ENCODE measurements at places on chromosomes 4 and X. TPM values are rescaled to one million over a fixed set of nuclear protein-coding genes. Genes with fewer than 3 reads are reported as not detected.

The SPIN2A gene
- 0.24 TPM for total RNA-seq

The PRPS1 gene
- total RNA-seq, result 66.3 TPM

The CNOT6L gene
- total RNA-seq, result 35.1 TPM

The TRPC5OS gene
- not detected for total RNA-seq

The TMEM128 gene
- 24.9 TPM for total RNA-seq

The CFAP47 gene
- 5.3 TPM for total RNA-seq

The GAGE2A gene
- not detected for total RNA-seq

- no peak for DNase-seq
Observed at GRCh38 chr4:53119680-53120079, 246.2 kb downstream of the SCFD2 start.

DNA sequence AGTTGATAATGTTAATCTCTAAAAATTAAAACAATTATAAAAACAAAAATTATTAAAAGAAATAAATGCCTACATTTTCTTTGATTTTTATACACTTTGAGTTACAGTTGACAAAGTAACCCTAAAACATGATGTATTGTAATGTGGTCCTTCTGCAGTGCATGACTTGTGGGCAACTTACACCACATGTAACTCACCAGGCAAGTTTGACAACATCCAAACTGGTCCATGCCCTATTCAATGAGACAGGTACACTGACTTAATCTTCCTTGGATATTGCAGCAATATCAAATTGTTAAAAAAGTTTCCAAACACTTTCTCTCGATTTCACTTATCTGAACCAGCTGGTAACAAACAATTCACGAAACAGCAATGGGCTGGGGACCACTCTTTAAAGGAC is 81.5 kb downstream of the FTHL17 start:
- no peak for DNase-seq

GRCh38 chr4:134028421-134028820 is 173.2 kb downstream of the PABPC4L start:
- DNase-seq, result no peak

DNA sequence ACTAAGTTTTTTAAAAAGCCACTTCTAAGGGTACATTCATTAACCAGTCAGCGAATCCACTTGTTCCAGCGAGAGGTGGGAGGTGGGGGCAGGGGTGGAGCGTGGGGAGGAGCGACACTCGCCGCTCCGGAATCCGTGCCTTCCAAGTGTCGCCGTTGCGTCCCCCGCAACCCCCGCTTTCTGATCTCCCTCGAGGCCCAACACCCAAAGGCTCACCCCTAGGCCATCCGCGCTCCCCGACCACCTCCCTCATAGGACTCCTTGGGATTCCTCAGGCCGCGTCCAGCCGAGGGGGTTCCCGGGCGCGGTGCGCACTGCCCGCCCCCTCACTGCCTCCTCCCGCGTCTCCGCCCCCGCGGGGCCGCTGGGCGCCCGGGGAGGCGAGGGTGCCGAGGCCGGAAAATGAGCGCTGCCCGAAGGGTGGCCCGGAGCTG is 108.1 kb upstream of the STOX2 start:
- peak; percentile 89 for DNase-seq

- no peak for DNase-seq
Observed at GRCh38 chr4:9866931-9867330, 85.5 kb downstream of the DRD5 start.

DNA sequence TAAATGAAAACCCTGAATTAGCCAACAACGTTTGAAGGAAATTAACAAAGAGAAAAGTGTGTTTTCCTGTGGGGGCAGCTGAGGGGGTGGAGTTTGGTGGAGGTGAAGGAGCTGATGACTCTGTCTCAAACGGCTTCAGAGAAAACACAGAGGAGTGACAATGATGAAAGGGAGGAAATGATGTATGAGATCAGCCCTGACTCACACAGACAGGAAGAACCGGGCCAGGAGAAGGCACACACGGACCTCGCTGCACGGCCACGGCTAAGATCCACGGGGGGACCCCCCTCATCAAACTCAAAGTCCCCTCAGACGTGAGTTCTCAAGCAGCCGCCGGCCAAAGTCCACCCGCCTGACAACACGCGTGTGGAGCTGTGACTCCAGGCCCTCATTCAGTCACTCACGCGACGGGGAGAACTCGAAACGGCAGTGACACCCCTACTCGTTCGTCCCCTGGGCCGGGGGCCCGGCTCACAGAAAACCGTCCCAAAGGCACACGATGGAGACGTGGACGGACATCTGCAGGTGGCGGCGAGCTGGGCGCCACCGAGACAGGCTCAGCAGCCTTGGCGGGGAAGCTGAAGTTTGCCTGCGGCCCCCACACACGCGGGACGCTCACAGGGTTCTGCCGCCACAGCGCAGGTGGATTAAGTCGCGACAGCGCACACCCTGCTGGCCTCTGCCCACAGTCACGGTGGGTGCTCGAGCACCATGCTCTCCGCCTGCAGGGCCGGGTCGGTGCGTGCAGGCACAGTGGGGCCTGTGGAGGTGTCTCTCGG is 28.8 kb downstream of the PPP2R3B start:
- no peak for DNase-seq

GRCh38 chrX:136028383-136028984 is 43.2 kb downstream of the SLC9A6 start:
- no peak for DNase-seq

GRCh38 chr4:966266-967112 is 6.9 kb downstream of the DGKQ start:
- DNase-seq, result no peak

- no peak for DNase-seq
Observed at GRCh38 chrX:13808293-13808692, 8.6 kb downstream of the GPM6B start.

- no peak for DNase-seq
Observed at GRCh38 chr4:101370663-101371210, 23.4 kb upstream of the PPP3CA start.

DNA sequence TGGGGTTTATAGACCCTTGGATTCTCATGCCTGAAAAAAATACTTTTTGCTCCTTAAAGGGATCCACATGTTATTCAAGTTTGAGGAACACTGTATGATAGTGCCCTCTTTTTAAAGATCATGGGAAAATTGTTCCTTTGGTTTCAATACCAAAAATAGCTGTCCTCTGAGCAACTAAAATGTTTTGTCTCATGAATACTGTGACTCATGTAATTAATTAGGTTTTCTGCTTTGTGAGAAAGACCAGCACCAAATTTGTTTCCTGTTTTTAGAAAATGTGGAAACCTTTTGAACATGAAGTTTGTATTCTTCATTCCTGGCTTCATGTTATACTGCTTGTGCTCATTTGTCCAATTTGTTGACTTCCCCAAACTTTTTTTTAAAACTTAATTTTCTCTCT is 127.6 kb upstream of the SH3RF1 start:
- DNase-seq, result no peak

- peak; percentile 54 for DNase-seq
Observed at GRCh38 chrX:132181364-132181763, 37.9 kb downstream of the RAP2C start.

DNA sequence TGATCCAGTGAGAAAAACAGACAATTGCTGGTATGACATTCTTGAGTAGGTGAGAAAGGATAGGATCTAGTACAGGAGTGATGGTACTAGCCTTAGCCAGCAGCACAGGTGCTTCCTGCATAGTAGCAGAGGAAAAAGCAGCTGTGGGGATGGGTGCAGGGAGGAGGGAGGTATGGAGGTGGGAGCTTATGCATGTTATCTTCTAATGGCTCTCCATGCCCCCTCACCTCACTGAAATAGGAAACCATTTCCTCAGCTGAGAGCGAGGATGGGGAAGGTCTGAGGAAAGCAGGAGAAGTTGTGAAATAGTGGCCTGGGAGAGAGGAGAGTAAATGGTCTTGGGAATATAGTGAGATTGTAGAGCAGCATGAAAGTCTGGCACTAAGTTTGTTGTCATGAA is 136.3 kb downstream of the TMEM164 start:
- no peak for DNase-seq

- no peak for DNase-seq
Observed at GRCh38 chrX:130020661-130021324, 38.4 kb downstream of the BCORL1 start.

DNA sequence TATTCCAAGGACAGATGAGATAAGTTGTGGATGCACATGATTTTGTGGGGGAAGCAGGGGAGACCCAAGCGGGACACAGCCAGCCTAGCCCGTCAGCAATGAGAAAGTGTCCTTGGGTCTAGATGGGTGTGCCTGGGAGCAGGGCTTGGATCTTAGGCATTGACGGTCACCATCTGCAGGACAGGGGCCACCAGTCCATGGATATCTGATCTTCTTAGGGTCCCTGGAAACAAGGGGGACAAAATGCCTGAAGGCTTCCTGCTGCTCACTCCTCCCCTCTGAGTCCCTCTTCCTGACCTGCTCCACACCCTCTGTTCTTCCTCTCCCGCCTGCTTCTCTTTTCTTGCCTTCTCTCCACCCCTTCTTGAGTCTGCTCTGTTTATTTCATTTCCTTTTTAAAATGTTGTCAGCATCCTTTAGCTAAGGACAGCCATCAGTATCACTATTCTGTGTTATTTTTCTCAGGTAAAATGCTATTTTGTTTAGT is 298.4 kb downstream of the RAPGEF2 start:
- DNase-seq, result no peak

GRCh38 chrX:54922547-54922946 is 1.9 kb downstream of the TRO start:
- DNase-seq, result no peak

GRCh38 chrX:120429776-120430540 is 39.1 kb downstream of the LAMP2 start:
- no peak for DNase-seq

DNA sequence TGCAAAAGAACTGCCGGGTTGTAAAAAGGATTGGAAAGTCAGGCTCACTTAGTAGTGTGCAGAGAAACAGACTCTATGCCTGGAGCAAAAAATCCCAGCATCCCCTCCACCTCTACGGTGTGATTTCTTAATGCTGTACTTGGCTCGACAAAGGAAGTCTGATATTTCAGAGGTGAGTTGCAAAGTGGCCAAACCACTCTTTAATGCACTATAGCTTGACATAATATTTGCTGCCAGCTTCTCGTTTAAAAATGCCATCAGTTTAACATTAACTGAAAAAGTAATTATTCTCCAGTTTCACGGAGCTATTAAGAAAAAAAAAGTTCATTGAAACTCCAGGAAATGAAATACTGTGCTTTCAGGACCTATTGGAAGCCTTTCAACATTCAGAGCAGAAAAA is 448.3 kb upstream of the ZFP42 start:
- DNase-seq, result peak; percentile 23

DNA sequence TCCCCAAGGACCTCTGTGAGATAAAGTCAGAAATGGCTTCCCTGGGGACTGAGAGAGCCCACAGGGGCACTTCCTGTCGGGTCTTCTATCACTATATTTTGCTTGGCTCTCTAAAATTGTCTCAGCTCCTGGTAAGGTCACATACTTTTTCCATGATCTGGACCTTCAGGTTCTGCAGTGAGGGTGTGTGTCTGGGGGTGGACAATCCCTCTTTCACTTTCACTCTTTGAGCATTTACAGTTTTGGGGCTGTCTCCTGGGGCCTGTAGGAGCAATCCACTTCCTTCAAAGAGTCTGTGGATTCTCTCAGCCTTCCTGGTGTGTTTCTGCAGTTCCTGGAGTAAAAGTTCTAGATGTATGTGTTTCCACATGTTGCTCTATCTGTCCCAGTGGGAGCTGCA is 335.7 kb downstream of the FSTL5 start:
- no peak for DNase-seq

DNA sequence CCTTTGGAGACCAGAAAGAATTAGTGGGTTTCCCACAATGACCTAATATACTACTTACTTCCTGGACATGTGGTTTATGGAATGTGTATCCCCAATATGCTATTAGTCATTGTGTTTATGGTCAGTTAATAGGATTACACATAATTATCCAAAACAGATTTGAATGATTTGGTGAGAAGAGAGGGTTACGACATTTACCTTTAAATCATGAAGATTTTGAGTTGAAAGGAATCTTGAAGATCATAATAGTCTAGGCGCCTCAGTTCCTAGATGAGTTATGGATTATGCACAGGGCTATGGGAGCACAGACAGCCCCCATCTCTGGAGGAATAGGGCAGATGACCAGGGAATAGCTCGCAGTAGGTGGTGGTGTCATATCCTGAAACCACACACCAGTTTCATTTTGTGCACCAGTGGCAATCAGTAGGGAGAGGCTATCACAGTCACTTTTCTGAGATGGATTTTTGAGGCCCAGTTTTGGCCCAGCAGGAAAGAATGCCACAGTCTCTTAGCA is 61.3 kb downstream of the SEPTIN11 start:
- DNase-seq, result no peak

DNA sequence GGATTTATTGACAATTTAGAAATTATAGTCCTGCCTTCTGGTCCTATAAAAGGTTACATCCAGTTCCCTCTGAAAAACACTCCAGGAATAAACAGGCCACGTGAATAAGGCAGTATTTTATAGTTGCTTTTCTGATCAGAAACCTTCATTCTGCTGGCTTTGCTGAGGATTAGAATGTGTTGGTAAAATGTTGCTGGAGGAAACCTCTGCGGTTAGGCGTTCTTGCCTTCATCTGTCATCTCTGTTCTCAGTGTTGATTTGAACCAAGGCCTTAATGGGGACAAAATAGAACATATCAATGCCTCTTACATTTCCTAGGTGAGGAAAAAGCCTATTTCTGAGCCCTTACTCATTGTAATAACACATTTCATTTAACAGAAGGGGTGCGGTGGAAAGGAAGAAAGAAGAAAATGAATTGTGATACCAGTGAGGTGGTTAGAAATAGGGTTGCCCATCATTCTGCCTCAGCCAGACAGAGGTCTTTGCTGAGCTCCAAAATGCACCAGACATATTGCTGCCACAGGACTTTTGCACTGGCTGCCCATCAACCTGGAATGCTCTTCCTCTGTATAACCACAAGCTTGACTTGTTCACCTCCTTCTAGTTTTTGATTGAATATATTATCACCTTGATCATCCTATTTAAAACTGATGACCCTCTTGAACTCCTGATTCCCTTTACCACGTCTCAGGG is 18.0 kb upstream of the SPARCL1 start:
- no peak for DNase-seq

GRCh38 chrX:112636288-112636687 is 43.5 kb downstream of the LHFPL1 start:
- DNase-seq, result no peak

- no peak for DNase-seq
Observed at GRCh38 chrX:10923466-10923865, 187.7 kb upstream of the HCCS start.

DNA sequence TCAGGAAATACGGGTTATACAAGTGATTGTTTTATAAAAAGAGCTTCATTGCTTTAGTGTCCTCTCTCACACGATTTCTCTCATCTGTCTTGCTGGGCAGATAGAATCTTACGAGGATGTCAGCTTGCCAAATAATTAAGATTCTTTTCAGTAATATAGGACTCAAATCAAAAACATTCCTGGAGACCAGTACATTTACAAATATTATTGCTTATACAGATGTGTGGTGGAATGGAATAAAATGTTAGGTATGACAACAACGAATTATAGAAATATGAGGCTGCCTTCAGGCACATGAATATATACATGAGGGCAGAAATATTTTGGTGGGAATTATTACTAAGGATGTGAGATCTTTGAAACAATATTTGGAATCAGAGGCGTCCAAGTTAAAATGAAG is 88.9 kb downstream of the GC start:
- no peak for DNase-seq

DNA sequence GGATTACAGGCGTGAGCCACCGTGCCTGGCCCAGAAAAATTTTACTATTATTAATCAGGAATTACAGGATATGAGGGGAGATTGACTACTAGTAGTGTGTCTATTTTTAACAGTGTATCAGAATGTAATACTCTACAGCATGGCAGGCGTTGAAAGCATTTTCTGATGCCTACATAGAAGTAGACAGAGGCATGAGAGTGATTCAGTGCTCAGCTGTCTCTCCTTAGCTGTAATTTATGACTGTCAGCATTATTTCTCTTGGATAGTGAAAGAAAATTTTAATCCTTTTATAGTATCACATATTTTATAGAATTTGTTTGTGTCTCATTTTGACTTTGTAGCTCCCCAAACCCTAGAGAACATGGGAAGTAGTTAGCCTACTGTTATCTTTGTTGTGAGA is 20.7 kb downstream of the ARHGAP24 start:
- no peak for DNase-seq
